ENCODE measurements at places on chromosomes 6 and 20.

DNA sequence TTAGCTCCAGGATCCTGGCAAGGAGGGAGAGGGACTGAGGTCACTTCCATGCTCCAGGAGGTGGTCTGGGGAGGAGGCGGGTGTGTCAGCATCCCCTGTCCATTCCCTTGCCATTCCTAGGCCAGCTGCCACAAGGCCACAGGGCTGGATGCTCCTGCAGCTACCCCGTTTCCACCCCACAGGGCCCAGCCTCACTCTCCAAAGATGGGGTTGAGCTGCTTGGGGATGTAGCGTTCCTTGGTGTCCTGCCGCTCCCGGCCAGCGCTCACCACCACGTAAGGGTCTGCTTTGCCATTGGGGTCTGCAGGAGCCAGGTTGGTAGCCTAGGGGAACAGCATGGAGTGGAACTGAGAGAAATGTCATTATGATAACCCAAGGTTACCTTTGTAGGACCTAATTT is 23.0 kb downstream of the ERGIC3 start:
- no peak for DNase-seq

DNA sequence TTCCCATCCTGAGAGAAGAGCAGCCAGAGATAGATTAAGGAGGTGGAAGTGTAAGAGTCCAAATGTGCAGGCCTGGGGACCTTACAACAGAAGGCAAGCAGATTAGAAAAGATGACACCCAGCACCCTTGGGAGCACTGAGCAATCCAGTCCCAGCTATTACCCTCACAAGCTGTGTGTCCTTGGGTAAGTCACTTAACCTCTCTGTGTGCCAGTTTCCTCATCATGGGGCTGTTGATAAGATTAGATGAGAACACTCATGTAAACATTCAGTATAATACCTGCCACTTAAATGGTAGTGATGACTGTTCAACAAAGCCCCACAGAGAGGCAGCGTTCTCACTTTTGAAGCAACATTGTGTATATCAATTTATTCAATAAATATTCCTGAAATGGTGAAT is 114.8 kb upstream of the CST7 start:
- no peak for DNase-seq

DNA sequence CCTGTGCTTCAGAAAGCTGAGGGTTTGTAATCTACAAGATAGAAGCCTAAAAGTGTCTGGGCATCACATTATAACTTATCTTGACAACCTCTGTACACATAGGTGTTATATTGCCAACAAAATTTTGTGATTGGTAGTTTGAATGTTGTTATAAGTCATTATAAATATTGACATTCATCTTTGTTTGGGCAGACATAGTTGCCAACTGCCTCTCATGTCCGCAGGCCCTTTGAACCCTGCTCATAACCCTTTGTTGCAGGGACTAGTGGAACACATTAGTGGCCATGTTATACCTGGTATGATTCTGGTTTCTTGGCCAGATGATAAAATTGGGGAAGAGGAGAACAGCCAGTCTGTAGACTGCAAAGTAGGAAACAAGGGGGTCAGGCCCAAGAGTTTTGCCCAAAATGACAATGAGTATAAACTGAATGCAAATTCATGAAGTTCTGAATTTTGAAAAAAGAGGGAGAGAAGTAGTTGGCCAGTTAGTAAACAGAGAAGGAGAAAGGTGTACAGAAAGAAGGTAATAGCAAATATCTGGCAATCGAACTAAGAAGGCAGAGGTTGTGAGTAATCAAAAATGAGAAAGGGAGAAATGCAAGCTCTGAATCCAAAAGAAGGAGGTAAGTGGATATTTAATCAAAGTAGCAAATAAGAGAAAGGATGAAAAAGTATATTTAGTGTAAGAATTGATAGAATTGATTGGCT is 21.6 kb upstream of the LMBRD1 start:
- DNase-seq = no peak

DNA sequence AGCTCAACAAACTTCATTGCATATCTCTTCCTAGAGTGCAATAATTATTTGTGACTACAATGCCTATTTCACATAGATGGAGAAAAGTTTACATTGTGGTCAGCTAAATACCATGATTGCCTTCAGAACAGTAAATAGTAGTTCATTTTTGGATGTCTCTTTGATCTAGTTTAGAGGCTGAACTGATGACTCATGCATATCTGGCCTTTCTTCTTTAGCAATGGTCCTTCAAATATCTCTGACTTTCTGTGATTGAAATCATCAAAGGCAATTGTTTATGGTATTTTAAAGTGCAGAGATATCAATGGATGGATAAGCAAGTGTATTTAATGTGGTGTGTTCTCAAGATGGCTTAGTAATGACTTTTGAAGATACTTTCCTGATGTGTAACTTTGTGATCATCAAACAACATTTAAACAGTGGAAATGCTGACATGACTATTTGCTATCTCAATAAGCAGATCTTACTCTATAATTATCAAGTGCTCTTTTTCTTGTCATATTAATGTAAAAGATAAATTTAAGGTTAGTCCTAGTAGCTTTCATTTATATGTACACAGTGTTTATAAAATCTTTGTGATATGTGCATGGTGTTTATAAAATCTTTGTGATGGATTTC is 523.7 kb upstream of the SLC35B3 start:
- DNase-seq = peak; percentile 40

DNA sequence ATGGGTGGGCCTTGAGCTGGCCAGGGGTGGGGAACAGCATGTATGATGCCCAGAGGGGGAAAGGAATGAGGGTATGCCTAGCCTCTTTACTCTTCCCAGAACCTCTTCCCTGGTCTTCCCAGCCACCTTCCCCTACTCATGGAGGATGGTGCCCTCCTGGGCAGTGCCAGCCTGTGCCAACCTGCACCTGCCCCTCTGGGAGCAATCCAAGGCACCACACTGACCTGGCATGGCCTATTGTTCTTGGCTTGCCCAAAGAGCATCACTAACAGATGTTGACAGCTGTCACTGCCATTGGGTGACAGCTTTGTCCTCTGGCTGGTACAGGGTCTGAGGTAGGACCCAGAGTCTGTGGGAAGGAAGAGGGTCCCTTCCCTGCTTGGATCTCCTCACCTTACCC is 12.9 kb downstream of the LPIN3 start:
- no peak for DNase-seq

GRCh38 chr6:22513667-22514066 is 55.7 kb upstream of the HDGFL1 start:
- no peak for DNase-seq

DNA sequence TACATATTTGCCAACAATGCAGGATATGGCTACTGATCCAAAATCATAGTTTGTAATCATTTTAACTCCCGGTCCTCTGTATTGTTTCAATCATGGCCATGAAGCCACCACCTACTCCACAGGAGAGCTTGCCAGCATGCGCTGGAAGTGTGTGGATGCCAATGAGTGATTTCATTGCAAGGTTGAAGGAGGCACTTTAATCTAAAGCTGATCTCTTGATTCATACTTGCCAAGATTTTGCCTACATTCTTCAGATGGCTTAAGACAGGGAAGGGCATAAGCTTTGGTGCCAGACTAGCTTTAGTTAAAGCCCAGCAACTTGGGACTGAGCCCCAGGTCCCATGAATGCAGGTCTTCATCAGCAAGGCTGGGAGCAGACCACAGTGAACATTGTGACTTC is 58.8 kb downstream of the TPD52L1 start:
- no peak for DNase-seq

DNA sequence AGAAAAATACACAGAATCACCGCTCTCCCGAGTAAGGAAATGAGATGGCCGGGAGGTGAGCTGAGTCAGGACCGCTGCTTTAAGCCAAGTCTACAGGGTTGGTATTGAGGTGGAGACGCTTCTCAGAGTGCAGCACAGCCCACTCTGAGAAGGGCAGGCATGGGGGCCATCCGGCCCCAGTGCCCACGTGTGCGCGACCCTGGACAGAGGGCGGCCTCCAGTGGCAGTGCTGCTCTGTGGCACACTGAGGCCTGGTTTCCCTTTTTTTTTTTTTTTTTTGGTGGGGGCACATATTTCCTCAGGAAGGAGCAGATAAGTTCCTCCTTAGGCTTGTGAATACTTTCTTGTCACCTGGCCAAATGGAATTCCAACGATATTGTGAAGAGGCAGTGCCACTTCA is 88.8 kb downstream of the FOXC1 start:
- no peak for DNase-seq

- DNase-seq = no peak
These were observed 223.1 kb upstream of the SLC35B3 start for GRCh38 chr6:8658416-8658815.

- DNase-seq = peak; percentile 90
These were observed 38.0 kb downstream of the PIM1 start for GRCh38 chr6:37207903-37208456.

- peak; percentile 67 for DNase-seq
These were observed 541 bp downstream of the SNX21 start for GRCh38 chr20:45833883-45834796.

DNA sequence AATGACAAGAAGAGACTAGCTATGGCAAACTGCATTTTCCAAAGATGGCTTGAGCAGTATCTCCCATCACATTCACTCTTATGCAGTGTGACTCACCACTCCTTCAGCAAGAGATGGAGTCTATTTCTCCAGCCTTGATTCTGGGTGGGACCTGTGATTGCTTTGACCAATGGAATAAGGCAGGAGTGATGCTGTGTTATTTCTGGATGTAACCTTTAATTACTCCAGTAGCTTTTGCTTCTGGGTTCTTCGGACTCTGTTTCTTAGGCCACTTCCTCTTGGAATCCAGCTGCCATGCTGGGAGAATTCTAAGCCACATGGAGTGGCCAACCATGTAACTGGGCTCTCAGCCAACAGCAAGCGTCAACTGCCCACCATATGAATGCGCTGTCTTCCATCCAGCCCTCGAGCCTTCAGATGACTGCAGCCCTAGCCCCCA is 50.7 kb downstream of the TGM2 start:
- peak; percentile 38 for DNase-seq
